ENCODE measurements at places on chromosomes 5 and 9.

GRCh38 chr9:89225991-89226471, 47.4 kb upstream of the SHC3 start:
- no peak for DNase-seq

DNA sequence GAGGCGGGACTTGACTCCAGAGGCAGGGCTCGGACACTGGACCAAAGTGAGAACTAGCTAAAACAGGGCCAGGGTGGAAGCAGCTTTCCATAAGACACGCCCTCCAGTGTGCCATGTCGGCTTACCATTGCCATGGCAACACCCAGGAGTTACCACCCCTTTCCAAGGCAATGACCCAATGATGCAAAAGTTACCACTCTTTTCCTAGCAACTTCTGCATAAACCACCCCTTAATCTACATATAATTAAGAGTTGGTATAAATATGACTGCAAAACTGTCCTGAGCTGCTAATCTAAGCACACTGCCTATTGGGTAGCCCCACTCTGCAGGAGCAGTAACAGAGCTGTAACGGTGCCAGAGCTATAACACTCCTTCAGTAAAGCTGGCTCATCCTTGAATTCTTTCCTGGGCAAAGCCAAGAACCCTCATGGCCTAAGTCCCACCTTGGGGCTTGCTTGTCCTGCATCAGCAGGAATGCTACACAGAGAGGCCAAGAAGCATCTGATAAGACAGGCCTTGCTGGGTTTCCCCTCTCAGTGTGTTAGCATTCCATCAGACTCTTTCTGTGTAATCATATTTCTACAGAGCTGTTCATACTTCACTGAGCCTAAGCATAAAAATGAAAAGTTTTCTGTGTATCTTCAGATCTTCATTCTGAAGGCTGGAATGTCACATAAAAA, 262.7 kb upstream of the KLF9 start:
- no peak for DNase-seq

DNA sequence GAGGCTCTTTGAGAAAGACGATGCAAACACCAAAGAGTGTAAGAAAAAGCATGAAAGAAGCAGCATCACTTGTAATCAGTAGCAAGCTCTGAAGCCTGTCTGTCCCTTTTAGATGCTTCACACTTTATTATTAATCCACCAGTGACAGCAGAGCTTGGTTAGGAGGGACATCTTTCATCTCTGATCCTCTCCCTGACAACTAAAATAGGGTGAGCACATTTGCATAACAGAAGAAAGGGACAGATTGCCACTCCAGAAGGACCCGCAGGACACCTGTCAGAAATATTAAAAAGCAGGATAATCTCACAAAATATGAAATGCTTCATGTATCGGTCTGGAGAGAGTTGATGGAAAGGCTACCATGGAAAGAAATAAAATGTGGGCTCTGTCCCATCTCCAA, 71.4 kb upstream of the MAP1B start:
- no peak for DNase-seq

- no peak for DNase-seq
Observed at GRCh38 chr5:178941361-178941760, 363 bp downstream of the ZNF454 start.

- no peak for DNase-seq
Observed at GRCh38 chr9:19216466-19216865, 14.0 kb upstream of the DENND4C start.

GRCh38 chr9:26539867-26540493, 352.6 kb downstream of the CAAP1 start:
- DNase-seq: no peak

DNA sequence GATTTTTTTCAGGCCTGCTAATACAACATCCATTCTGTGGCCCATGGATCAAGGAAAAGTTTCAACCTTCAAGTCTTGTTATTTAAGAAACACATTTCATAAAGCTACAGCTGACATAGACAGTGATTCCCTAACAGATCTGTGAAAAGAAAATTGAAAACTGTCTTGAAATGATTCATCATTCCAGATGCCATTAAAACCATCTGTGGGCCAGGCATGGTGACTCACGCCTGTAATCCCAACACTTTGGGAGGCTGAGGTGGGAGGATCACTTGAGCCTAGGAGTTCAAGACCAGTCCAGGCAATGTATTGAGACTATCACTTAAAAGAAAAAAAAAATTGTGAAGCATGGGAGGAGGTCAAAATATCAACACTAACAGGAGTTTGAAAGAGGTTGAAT, 6.0 kb downstream of the RAPGEF6 start:
- no peak for DNase-seq

- no peak for DNase-seq
Observed at GRCh38 chr5:20231040-20231439, 243.0 kb upstream of the CDH18 start.

- no peak for DNase-seq
Observed at GRCh38 chr9:129655696-129656095, 9.8 kb upstream of the PRRX2 start.

GRCh38 chr5:106258591-106259125, 1412.1 kb downstream of the EFNA5 start:
- no peak for DNase-seq

Data from GM19239 (cell line).